ENCODE measurements at places on chromosomes 2 and 18. TPM values are rescaled to one million over a fixed set of nuclear protein-coding genes. Genes with fewer than 3 reads are reported as not detected.

SERPINB12 gene
- total RNA-seq: not detected

GRCh38 chr2:85768713-85769112 is 14.9 kb downstream of the ATOH8 start:
- no peak for DNase-seq
- H3K27ac ChIP-seq: no peak overlapping the region
- no peaks in the 10 kb centered on the region for H3K27me3 ChIP-seq
- no peaks in the 10 kb centered on the region for H3K36me3 ChIP-seq
- no peak overlapping the region for H3K4me3 ChIP-seq

- no peaks in the 10 kb centered on the region for H3K4me1 ChIP-seq
- DNase-seq: no peak
- no peak overlapping the region for H3K4me3 ChIP-seq
- H3K36me3 ChIP-seq: no peaks in the 10 kb centered on the region
- no peak overlapping the region for H3K27ac ChIP-seq
These were observed 124.3 kb upstream of the FOSL2 start for GRCh38 chr2:28268386-28268785.

DNA sequence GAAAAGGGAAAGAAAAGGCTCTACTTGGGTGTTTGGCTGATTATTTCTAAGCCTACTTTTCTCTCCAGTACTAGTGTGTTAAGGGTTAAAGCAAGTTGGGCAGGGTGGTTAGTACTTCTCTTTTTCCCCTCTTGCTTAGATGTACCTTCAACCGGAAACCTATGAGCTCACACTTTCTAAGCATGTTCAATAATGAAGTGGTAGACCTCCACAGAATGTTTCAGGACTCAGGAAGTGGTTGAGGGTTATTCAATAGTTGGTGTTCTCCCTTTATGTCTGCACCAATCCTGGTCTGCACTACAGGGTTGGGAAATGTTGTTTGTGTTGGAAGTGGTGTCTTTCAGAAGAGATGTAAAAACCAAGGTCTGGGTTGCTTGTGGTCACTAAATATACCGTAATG is 137.1 kb downstream of the ZEB2 start:
- no peak overlapping the region for H3K27ac ChIP-seq
- H3K36me3 ChIP-seq: no peaks in the 10 kb centered on the region
- DNase-seq: no peak

GRCh38 chr2:6957031-6957714 is 40.0 kb downstream of the RNF144A start:
- no peak overlapping the region for H3K27ac ChIP-seq
- H3K36me3 ChIP-seq: no peaks in the 10 kb centered on the region
- DNase-seq: no peak
- no peaks in the 10 kb centered on the region for H3K27me3 ChIP-seq
- no peaks in the 10 kb centered on the region for H3K4me1 ChIP-seq

- H3K36me3 ChIP-seq: peaks cover 15% of the 10 kb centered on the region
- H3K27me3 ChIP-seq: no peaks in the 10 kb centered on the region
- no peak overlapping the region for H3K27ac ChIP-seq
- no peak overlapping the region for H3K4me3 ChIP-seq
- DNase-seq: no peak
These were observed 114.0 kb downstream of the HIBCH start for GRCh38 chr2:190205657-190206056.

DNA sequence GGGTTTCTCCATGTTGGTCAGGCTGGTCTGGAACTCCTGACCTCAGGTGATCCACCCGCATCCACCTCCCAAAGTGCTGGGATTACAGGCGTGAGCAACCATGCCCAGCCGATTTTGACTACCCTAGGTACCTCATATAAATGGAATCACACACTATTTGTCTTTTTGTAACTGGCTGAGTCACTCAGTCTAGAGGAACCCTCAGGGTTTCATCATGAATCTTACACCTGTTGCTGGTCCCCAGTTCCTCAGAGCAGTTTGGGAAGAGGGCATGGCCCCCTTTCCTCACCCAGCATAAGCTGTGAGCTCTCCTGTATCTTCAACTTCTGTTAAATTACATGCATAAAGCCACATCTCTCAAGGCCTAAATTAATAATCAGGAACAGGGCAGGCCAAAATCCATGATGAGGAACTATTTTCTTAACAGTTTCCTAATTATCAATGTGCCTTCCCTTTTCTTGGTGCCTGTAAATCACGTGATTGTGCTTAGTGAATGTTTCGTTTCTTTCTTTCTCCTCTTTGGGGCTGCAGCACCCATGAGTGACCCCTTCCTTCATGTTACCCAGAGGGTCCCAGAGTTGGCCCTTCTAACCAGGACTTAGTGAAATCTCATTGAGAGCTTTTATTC is 20.9 kb downstream of the DYSF start:
- no peak overlapping the region for H3K4me3 ChIP-seq
- H3K27ac ChIP-seq: peak overlapping the region; percentile 32
- H3K36me3 ChIP-seq: no peaks in the 10 kb centered on the region
- H3K4me1 ChIP-seq: no peaks in the 10 kb centered on the region
- no peaks in the 10 kb centered on the region for H3K27me3 ChIP-seq

IKZF2 gene
- total RNA-seq: 4.1 TPM

DNA sequence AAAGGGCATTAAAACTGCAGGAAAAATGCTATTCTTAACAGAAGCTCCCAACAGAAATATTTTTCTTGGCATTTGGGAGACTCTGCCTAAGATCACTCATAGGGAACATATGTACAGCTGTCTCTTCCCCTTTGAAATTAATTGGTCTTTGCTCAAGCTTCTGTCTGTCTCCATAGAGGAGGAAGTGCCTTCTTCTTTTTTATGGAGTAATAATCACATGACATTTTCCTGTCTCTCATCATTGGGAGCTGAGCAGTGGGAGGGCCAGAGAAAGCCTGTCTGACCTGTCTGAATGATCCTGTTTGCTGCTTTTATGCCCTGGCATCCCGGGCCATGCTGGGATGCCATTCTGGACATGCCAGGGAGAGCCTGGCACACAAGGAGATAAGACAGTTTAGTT is 145.6 kb downstream of the AQP4 start:
- no peak for DNase-seq
- H3K4me1 ChIP-seq: no peaks in the 10 kb centered on the region
- H3K27me3 ChIP-seq: no peaks in the 10 kb centered on the region
- H3K4me3 ChIP-seq: no peak overlapping the region

RIT2 gene
- not detected for total RNA-seq

GRCh38 chr2:127170452-127171197 is 49.5 kb downstream of the CYP27C1 start:
- no peak overlapping the region for H3K27ac ChIP-seq
- H3K27me3 ChIP-seq: no peaks in the 10 kb centered on the region
- no peak overlapping the region for H3K4me3 ChIP-seq
- peaks cover 38% of the 10 kb centered on the region for H3K4me1 ChIP-seq
- no peaks in the 10 kb centered on the region for H3K36me3 ChIP-seq

COL6A3 gene
- 10.0 TPM for total RNA-seq

- H3K27me3 ChIP-seq: no peaks in the 10 kb centered on the region
- no peak overlapping the region for H3K27ac ChIP-seq
- no peaks in the 10 kb centered on the region for H3K36me3 ChIP-seq
- H3K4me3 ChIP-seq: no peak overlapping the region
- no peak for DNase-seq
These were observed 29.9 kb downstream of the PELI1 start for GRCh38 chr2:64114063-64114911.

DNA sequence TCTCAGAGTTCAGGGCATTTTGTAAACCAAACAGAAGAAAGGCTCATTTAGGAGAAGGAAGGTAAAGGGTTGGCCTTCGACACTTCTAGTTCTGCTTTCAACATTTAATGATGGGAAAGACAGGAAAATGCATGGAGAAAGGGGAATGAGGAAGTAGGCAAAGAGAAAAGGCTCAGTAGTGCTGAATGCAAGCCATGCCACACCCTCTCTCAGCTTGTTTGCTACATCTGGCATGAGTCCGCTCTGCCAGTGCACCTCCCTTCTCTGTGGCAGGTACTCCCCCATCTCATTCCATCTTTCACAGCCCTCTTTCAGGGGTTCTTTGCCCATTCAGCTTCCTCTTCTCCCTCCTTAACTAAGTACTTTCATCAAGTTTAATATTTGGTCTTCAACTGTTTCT is 120.9 kb upstream of the ITGB6 start:
- no peaks in the 10 kb centered on the region for H3K27me3 ChIP-seq
- no peak overlapping the region for H3K4me3 ChIP-seq
- H3K36me3 ChIP-seq: no peaks in the 10 kb centered on the region
- H3K4me1 ChIP-seq: no peaks in the 10 kb centered on the region

RGPD8 gene
- total RNA-seq: 8.9 TPM

MYO5B gene
- 15.0 TPM for total RNA-seq

DNA sequence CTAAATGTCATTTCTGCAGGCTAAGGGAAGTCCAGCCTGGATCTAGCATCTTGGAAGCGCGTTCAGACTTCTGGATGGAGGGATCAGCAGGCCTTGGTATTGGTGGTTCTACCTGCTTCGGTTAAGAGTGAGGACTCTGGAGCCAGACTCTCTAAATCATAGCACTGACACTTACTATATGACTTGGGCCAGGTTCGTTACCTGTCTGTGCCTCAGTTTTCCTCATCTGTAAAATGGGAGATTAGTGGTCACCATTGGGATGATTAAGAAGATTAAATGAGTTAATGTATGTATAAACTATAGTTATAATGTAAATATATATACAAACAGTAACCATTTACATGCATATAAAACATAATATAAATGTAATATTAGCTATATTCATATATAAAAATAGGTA is 995 bp upstream of the ICOS start:
- no peaks in the 10 kb centered on the region for H3K4me1 ChIP-seq
- no peak overlapping the region for H3K4me3 ChIP-seq
- no peaks in the 10 kb centered on the region for H3K27me3 ChIP-seq
- H3K27ac ChIP-seq: no peak overlapping the region

GRCh38 chr18:53056064-53056463 is 716.1 kb downstream of the DCC start:
- no peaks in the 10 kb centered on the region for H3K27me3 ChIP-seq
- H3K4me3 ChIP-seq: no peak overlapping the region
- no peaks in the 10 kb centered on the region for H3K4me1 ChIP-seq
- H3K27ac ChIP-seq: no peak overlapping the region
- H3K36me3 ChIP-seq: no peaks in the 10 kb centered on the region
- DNase-seq: no peak

GALNT1 gene
- total RNA-seq: 28.0 TPM

DNA sequence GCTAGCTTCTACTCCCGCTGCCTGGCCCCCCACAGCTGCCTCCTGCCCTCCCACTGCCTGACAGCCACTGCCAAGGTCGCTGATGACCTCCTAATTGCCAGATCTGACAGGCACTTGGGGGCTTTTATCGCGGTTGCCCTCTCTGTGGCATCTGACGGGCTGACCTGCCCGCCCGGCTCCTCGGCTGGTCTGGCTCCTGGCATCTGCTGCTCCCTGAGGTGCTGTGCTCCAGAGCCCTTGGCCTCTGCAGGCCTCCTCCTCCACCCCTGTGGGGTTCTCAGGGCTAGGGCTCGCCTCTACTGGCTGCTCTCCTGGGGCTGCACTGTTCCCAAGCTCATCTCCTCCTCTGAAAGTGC is 43.1 kb downstream of the INHBB start:
- DNase-seq: no peak
- no peak overlapping the region for H3K27ac ChIP-seq
- no peaks in the 10 kb centered on the region for H3K4me1 ChIP-seq

REG1B gene
- total RNA-seq: not detected

GRCh38 chr2:214031566-214031965 is 379.3 kb upstream of the VWC2L start:
- H3K4me1 ChIP-seq: no peaks in the 10 kb centered on the region
- no peak overlapping the region for H3K27ac ChIP-seq
- H3K36me3 ChIP-seq: no peaks in the 10 kb centered on the region
- no peak for DNase-seq

- no peaks in the 10 kb centered on the region for H3K4me1 ChIP-seq
- H3K4me3 ChIP-seq: no peak overlapping the region
- no peaks in the 10 kb centered on the region for H3K36me3 ChIP-seq
- H3K27ac ChIP-seq: no peak overlapping the region
These were observed 64.0 kb downstream of the TNFRSF11A start for GRCh38 chr18:62388855-62389760.

DNA sequence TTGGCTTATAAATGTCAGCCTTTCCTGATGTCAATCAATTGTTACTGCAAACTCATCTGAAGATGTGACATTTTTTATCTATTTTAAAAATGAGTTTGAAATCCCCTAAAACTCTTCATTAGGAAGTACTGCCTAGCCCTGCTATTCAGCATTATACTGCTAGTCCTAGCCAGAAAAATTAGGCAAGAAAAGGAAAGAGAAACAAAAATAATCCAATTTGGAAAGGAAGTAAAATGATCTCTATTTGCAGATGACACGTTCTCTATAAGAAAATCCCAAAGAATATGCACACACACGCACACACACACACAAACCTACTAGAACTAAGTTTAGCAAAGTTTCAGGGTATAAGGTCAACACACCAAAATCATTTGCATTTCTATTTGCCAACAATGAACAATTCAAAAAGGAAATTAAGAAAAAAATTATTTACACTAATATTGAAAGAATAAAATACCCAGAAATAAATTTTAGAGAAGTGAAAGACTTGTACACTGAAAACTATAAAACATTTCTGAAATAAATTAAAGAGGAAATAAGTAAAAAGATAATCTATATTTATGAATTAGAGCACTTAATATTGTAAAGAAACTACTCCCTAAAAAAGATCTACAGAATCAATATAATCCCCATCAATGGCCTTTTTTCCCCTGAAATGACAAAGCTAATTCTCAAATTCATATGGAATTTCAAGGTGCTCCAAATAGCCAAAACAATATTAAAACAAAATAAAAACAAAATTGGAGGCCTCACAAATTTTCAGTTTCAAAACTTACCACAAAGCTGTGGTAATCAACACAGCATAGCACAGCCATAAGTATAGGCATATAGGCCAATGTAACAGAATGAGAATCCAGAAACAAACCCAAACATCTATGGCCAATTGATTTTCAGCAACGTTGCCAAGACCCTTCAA is 433.7 kb upstream of the TRIB2 start:
- DNase-seq: no peak
- H3K4me1 ChIP-seq: no peaks in the 10 kb centered on the region
- no peak overlapping the region for H3K27ac ChIP-seq
- no peak overlapping the region for H3K4me3 ChIP-seq
- no peaks in the 10 kb centered on the region for H3K36me3 ChIP-seq
- no peaks in the 10 kb centered on the region for H3K27me3 ChIP-seq

FARP2 gene
- 28.5 TPM for total RNA-seq

DNA sequence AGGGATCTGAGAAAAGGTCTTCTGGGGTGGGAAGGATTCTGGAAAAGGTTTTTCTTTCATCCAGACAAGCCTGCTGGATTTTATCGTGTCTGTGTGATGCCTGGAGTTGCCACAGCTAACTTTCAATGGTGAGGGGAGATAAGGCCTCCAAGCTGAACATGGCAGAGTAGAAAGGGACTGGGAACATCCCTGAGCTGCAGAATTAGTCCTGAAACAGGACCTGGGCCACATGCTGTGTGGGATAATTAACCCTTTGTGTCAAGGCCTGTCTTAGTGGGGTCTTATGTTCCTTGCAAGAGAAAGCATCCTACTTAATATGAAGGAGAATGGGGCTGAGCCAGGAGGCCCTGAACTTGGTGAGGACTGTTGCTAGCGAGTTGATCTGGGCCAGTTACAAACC is 66.4 kb downstream of the VSNL1 start:
- H3K4me3 ChIP-seq: no peak overlapping the region
- H3K4me1 ChIP-seq: no peaks in the 10 kb centered on the region
- H3K27ac ChIP-seq: no peak overlapping the region
- DNase-seq: no peak

All from right lobe of liver (tissue), 6 donors.